Stimulated activated CD4-positive, alpha-beta T cell treated with anti-CD3 and anti-CD28 coated beads, Interleukin-4, amount 100 ng/mL, for 24 hours (primary cell): ENCODE measurements at places on chromosomes 16 and 17.

GRCh38 chr16:4647644-4647980 is 23.0 kb downstream of the MGRN1 start:
- no peak for DNase-seq

DNA sequence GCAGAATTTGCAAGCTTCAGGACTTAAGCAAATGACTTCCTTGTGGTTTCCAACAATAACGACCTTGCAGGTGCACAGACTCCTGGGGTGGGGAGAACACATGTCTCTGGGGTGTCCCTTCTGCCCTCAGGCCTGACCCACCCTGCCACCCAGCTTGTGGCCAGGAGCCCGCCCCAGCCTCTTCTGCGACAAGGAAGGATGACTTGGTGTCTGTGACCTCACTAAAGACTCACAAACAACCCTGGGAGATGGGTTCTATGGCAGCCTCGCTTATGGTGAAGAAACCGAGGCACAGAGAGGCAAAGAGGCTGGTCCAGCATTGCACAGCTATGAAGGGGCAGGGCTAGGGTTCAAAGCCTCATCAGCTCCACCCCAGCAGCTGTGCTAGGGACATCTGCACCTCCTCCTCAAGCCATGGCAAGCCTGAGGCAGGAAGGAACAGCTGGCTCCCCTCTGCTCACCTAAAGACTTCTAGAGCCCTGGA is 2.6 kb downstream of the ATP2A3 start:
- peak; percentile 15 for DNase-seq

DNA sequence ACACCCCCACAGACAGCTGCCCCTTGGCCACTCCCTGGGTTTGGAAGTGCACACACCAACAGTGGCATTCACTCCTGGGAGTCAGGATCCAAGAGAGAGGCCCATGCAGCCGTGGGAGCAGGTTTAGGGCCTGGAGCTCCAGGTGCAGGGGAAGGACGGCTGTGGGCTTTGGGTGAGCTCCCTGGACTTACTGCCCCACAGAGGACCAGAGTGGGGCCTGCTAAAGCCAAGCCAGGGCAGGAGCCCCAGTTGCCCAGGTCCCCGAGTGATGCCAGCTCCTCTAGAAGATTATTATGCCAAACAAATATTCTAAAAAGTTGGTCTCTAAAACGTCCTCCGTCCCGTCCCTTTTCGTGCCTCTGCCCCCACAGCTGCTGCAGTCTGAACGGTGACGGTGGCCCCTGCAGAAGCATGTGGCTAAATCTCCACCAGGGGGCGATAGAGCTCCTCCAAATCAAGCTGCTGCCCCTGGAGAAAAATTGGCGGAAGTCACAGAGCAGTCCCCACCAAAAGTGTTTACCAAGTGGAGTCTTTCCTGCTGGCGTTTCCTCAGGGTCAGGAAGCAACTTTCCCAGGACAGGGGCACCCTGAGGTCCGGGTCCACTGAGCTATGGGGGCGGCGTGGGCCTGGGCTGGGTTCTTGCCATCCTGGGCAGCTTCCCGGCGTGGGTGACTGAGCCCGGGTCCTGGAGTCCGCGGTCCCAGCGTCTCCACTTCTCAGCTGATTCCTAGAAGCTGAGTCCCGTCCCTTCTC is 4.2 kb downstream of the ARMC7 start:
- peak; percentile 94 for DNase-seq

DNA sequence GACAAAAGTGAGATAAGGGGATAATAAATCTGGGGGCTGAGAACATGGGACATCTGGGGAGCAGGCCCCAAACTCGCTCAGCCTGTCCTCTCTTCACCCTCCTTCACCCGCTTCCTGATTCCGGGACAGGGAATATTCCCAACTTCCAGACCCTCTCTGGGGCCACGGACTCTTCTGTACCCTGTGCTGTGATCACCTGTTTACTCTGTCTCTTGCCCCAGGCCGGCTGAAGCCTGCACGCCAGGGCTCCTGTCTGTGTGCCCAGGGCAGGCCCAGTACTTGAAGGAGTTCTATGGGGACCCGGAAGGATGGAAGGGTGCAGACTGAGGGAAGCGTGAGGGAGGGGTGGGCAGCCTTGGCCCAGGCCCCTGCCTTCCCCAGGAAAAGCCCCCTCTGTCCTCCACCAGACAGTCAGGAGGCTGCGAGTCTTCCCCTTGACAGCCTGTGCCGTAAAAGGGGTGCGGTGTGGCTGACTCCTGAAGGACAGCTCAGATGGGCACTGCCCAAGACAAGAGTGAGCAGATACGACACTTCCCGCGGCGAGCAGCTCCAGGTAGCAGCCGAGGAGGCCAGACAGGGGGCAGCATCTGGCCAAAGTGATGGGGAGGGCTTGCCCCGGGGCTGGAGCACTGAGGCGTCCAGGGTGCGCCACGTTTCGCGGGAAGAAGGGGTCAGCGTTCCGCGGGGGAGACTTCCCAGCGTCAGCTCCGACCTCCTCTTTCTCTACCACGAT is 1.0 kb upstream of the CCNF start:
- no peak for DNase-seq

DNA sequence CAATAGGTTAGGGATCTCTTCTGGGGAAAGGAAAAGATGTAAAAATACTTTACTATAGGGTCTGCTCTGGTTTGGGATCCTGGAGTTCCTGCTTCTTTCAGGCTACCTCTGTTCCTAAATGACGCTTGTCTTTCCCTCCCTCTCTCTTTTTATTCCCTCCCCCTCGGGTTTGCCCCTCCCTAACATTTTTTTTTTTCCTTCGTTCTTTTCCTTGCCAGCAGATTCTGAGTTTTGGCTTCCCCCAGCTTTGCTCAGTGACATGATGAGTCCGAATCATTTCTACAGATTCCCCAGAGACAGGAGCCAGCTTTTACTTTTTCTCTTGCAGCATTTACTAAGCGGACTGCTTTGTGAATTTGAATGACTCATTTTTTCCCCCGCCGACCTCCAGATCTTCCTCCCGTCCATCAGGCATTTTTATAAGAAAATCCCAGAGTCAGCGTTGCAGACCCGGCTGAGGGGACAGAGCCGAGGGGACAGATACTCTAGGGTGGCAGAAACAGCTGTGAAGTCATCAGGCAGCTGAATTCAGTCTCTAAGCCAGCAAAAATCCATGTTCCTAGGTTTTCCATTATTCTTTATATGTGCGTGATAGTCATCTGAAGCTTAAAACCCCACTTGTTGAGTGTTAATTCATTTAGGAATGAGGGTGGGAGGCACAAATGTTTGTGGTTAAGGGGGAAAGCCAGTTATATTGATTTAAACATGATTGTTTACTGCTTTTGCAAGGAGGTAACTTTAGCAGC is at the start of gene TMEM100:
Gene TMEM100, minus strand, starts transcription at position 123 of the 746 bp plus-strand sequence. CDS start 1,794 bp downstream, outside the sequence.
- DNase-seq, result no peak

DNA sequence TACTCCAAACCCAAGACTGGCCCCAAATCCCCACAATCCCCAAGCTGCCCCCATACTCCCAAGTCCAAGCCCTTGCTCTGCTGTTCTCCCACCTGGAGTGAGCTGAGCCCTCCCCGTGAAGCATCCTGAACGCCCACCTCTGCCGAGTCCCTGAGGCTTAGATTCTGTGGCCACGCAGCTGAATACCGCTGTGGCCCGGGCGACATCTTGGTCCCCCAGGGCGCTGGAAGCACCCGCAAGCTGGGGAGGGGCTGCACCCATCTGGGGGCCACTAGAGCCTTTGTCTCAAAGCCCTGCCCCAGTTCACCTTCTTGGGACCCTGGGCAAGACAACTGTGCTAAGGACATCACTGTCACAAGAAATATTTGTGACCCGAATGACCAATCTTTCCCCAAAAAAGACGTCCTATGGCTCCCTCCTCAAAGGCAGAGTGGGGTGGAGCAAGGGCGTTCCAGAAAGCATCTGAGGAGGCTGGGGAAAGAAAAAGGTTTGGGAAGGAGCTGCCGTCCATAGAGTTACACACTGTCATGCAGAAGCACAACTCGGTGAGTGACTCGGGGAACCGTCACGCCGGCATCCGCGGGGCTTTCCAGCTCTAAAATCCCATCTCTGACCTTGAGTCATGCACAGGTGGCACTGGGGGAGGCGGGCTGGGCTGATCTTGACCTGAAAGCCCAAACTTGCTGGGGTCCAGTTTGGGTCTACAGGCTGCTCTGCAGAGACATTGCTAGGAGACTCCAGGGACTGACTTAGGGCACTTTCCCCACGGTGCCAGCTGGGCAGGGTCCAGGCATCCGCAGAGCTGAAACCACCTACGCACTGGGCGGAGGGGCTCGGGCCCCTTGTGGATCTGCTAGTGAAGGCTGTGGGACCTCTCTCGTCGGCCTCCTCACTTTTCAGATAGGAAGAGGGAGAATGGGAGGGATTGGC is 6.6 kb downstream of the PTX4 start:
- DNase-seq, result no peak

GRCh38 chr16:83717814-83718213 is 90.0 kb upstream of the HSBP1 start:
- no peak for DNase-seq
